Activated gamma-delta T cell treated with Interleukin-2 at 50 U/mL for 16 hours (primary cell): ENCODE measurements at places on chromosomes 12 and 14.

- no peak for DNase-seq
Observed at GRCh38 chr12:71786829-71787228, 32.2 kb downstream of the RAB21 start.

- DNase-seq: no peak
Observed at GRCh38 chr12:87085286-87085685, 829.1 kb upstream of the MGAT4C start.

DNA sequence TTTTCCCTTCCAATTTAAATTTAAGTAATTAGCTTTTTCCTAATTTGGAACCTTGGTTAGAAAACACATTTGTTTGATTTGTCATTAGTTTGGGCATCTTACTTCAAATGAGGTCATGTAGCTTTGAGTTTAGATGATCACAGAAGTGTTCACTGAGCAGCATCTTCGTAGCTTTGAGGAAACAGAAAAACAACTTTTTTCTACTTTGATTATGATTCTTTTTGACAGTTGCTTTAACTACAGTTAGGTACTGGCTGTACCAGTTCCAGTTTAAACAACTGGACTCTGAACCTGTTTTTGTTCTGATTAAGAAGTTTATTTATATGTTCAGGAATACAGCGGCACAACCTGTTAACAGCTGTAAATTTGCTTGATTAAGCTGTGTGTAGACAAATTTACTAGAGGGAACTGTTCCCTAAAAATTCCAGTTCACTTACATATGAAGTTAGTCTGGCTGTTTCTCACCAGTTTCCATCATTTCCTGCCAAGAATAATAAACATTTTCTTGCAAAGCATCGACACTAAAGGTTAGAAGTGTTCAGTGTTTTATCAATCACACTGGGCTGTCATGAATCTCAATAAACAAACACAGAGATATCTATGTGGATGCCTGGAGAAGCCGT lies 191.9 kb downstream of the RAD51B start:
- no peak for DNase-seq

- DNase-seq: peak; percentile 20
Observed at GRCh38 chr14:64702493-64703394, 1.5 kb upstream of the PLEKHG3 start.

DNA sequence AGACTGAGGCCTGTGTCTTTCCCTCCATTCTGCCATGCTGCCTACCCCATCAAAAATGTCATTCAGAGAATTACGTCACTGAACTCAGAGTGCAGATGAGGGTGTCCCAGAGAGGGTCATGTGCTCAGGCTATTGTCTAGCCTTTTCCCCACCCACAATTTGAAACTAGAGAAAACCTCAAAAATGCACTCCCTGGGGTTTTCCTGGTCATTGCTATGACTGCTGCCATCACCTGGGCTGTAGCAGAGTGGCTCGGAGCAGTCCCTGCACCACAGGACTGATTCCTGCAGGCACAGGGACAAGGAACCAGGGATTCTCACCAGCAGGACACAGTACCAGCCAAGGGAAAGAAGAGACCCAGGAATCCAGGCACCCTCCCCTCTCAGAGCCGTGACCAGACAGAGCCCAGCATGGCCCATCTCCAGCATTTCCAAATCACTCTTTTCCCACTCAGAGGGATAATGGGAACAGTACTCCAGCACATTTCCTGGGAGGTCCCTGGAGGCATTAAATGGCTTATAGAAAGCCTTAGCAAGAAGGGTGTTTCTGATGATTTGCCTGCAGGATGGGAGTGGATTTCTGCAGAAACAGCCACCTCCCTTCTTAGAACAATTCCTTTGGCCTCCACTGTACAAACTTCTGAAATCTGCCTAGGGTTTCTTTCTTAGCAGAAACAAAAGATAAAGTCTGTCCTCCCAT lies 45.9 kb downstream of the VWF start:
- DNase-seq: no peak

DNA sequence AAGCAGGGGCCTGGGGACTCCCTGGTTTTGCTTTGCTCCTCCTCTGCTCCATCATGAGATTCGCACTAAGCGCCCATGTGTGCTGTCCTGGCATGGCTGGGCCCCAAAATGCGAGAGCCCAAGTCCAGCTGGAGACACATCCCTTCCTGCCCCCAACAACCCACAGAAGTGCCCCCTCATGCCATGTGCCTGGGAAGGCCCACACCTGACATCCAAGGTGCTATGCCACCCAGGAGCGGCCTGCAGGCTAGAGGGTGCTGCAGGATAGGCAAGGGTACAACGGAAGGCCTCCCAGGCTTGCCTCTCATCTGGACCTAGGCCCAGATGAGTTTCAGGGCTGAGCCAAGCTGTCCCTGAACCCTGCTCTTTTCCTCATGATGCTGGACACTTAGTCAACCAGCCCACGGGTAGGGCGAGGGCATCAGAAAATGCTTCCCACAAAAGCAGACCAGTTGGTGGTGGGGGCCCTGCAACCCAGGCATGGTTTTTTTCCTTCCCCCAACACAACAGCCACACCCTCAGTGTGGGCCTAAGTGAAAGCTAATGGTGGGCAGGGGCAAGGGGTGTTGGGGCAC lies 13.2 kb upstream of the KRT80 start:
- no peak for DNase-seq

DNA sequence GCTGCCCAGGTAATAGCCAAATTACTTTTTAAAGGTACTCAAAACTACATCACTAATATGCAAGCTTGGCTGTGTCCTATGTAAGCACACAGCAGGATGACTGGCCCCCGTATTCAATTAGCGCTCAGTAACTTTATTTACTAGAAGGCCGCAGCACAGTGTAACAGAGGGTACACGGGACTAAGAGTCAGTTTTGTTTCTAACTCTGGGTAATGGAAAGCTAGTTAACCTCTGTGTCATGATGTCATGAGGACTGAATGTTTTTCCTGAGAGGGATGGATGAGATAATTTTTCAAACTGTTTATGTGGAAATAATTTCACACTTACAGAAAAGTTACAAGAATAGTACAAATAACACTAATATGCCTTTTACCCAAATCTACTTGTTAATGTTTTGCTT lies 27.1 kb downstream of the GALNT4 start:
- DNase-seq: no peak

DNA sequence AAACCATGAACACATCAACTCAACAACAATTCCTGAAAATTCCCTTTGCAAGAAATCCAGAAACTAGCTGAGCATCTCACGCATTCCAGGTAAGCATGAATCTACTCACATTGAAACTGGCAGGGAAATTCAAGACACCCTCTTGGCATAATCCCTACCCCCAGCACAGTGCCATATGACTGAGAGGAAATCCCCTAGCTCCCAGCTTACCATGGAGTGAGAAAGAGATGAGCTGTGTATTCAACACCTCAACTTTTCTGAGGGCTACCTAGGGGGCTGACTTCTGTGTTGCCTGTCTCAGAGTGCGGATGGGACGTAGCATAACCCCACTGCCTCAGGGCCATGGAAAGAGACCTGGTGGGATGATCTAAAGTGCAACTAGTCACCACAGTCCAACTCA lies 37.7 kb upstream of the GPR132 start:
- no peak for DNase-seq

DNA sequence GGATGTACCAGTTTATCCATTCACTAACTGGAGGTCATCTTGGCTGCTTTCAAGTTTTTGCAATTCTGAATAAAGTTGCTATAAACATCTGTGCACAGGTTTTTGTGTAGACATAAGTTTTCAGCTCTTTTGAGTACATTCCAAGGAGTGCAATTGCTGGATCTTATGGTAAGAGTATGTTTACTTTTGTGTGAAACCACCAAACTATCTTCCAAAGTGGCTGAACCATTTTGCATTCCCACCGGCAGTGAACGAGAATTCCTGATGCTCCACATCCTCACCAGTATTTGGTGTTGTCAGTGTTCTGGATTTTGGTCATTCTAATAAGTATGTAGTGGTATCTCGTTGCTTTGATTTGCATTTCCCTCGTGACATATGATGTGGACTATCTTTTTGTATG lies 150.5 kb upstream of the BCL2L14 start:
- DNase-seq: no peak

DNA sequence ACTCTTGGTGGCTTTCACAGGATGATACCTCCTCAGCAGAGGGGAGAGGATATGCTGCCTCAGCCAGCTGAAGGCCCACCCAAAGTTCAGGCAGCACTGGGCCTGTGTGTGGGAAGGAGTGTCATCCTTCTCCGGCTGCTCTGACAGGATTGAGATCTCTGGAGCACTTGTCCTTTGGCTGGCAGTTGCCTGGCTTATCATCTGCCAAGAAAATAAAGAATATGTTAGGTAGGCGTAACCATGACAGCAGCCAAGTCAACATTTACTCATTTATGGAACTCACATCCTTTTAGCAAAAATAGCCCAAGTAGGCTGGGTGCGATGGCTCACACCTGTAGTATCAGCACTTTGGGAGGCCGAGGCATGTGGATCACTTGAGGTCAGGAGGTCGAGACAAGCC lies 68.5 kb downstream of the PPFIBP1 start:
- DNase-seq: no peak

- DNase-seq: no peak
Observed at GRCh38 chr12:75477137-75477536, 3.4 kb upstream of the GLIPR1 start.

- no peak for DNase-seq
Observed at GRCh38 chr12:78315028-78315427, 484.3 kb downstream of the NAV3 start.

- DNase-seq: no peak
Observed at GRCh38 chr12:40342010-40342409, 117.2 kb downstream of the LRRK2 start.

- DNase-seq: no peak
Observed at GRCh38 chr14:77111021-77111420, 13.0 kb downstream of the CIPC start.

GRCh38 chr14:55265197-55265596 lies 6.0 kb upstream of the FBXO34 start:
- DNase-seq: no peak

DNA sequence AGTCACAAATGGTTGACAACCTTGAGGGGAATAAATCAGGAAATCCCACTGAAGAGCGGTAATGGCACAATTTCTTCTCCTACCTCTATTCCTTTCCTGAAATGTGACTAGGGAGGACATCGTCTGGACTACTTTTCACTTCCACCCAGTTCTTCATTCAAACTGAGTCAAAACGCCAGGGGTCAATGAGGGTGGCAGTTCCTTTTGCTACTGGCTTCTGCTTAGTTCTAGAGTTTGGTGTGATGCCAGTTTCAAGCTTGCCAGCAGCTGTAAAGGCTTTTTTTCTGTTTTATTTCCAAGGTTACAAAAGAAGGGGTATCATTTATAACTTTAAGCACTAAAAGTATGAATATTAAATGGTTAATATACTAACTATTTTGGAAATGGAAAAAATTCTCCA lies 286.5 kb downstream of the SOX5 start:
- DNase-seq: no peak
